ENCODE measurements at places on chromosomes 3 and 15. TPM values are rescaled to one million over a fixed set of nuclear protein-coding genes. Genes with fewer than 3 reads are reported as not detected.

CTXND1 gene
- total RNA-seq, result not detected

HTR3E gene
- total RNA-seq, result not detected

RRP9 gene
- total RNA-seq, result 92.3 TPM

HTD2 gene
- 9.7 TPM for total RNA-seq

ACOX2 gene
- not detected for total RNA-seq

CEP19 gene
- 3.9 TPM for total RNA-seq

CHRFAM7A gene
- total RNA-seq, result not detected

GRM2 gene
- total RNA-seq, result 0.24 TPM

CFAP91 gene
- 0.26 TPM for total RNA-seq

MEIS2 gene
- not detected for total RNA-seq

C3orf80 gene
- 0.07 TPM for total RNA-seq

CPEB1 gene
- not detected for total RNA-seq

OR5K2 gene
- total RNA-seq, result not detected

PP2D1 gene
- total RNA-seq, result not detected

PIF1 gene
- 20.9 TPM for total RNA-seq

ZIC4 gene
- not detected for total RNA-seq

GRCh38 chr3:11719406-11720303, 75.9 kb upstream of the VGLL4 start:
- peak overlapping the region; percentile 93 for H3K4me3 ChIP-seq
- H3K36me3 ChIP-seq, result peaks cover 2% of the 10 kb centered on the region
- peaks cover 29% of the 10 kb centered on the region for H3K27me3 ChIP-seq
- peak; percentile 87 for DNase-seq
- peaks cover 20% of the 10 kb centered on the region for H3K4me1 ChIP-seq

DNA sequence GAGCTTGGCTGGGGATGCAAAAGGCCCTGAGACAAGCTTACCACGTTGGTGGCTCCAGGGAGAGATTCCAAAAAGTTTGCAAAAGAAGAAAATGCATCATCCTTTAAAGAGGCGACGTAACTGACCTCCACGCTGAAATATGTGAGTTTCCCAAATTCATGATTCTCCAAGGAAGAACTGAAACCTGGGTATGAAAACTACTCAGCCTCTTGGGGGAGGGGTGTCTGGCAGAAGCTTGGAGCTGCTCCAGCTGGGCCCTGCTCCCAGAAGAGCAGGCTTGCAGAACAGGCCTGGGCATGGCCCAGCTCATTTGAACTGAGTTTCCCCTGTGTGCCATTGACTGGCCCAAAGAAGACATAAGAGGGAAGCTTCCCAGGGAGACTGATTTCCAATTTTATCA, 20.5 kb downstream of the CPN2 start:
- no peak overlapping the region for H3K4me3 ChIP-seq
- H3K4me1 ChIP-seq, result peaks cover 11% of the 10 kb centered on the region
- H3K36me3 ChIP-seq, result no peaks in the 10 kb centered on the region
- peaks cover 24% of the 10 kb centered on the region for H3K27me3 ChIP-seq
- no peak overlapping the region for H3K27ac ChIP-seq

GRCh38 chr15:93826790-93827189, 404.6 kb upstream of the MCTP2 start:
- H3K36me3 ChIP-seq, result no peaks in the 10 kb centered on the region
- no peaks in the 10 kb centered on the region for H3K27me3 ChIP-seq
- H3K4me3 ChIP-seq, result no peak overlapping the region
- DNase-seq, result no peak

DNA sequence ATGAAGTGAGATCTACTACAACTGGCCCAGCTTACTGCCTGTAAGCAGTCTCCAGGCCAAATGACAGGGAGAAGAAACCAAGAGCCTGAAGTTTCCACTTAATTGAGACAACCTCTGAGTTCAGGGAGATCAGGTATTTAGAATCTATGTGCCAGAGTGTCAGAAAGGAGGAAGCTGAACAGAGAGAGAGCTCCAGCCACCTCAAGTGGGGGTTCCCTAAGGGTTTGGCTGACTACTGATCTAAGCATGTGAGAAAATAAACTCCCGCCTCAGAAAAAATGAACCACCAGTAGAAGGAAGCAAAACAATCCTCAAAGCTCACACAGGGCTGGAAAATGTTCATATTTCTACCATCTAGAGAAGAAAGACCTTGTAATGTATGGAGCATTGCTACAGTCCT, 25.0 kb downstream of the ADAM10 start:
- peak overlapping the region; percentile 27 for H3K27ac ChIP-seq
- no peak for DNase-seq
- no peak overlapping the region for H3K4me3 ChIP-seq
- no peaks in the 10 kb centered on the region for H3K27me3 ChIP-seq

DNA sequence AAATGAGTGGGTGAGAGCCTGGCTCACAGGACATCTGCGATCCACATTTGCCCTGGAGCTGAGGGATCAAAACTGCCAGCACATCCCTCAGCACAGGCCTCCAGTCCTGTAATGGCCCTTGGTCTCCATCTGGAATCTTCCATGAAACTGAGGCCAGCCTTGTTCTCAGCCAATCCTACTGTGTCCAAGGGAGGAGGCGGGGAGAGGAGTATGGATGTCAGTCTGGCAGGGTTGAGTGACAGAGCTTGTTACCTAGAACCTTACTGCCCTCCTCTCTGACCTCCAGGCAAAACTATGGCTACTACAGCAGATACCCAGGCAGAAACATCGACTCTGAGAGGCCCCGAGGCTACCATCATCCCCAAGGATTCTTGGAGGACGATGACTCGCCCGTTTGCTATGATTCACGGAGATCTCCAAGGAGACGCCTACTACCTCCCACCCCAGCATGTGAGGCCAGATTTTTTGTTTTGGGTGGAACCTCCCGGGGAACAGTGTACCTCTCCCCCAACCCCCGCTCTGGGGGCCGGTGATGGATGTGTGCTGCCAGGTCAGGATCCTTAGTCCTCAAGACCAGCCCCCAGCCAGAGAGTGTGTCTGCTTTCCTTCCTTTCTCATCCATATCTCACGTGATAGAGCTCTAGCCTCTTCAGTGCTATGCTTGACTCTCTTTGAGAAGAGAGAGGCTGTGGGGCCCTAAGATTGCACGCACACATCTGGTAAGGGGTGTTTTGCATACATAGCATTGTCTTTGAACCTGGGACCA, 41.3 kb downstream of the CHDH start:
- no peaks in the 10 kb centered on the region for H3K4me1 ChIP-seq
- no peaks in the 10 kb centered on the region for H3K36me3 ChIP-seq
- DNase-seq, result no peak
- H3K27me3 ChIP-seq, result no peaks in the 10 kb centered on the region
- no peak overlapping the region for H3K4me3 ChIP-seq

- H3K4me3 ChIP-seq, result no peak overlapping the region
- DNase-seq, result no peak
- no peaks in the 10 kb centered on the region for H3K36me3 ChIP-seq
- peaks cover 2% of the 10 kb centered on the region for H3K27me3 ChIP-seq
- no peak overlapping the region for H3K27ac ChIP-seq
Measured at GRCh38 chr15:68369931-68370767, 61.8 kb downstream of the ITGA11 start.

DNA sequence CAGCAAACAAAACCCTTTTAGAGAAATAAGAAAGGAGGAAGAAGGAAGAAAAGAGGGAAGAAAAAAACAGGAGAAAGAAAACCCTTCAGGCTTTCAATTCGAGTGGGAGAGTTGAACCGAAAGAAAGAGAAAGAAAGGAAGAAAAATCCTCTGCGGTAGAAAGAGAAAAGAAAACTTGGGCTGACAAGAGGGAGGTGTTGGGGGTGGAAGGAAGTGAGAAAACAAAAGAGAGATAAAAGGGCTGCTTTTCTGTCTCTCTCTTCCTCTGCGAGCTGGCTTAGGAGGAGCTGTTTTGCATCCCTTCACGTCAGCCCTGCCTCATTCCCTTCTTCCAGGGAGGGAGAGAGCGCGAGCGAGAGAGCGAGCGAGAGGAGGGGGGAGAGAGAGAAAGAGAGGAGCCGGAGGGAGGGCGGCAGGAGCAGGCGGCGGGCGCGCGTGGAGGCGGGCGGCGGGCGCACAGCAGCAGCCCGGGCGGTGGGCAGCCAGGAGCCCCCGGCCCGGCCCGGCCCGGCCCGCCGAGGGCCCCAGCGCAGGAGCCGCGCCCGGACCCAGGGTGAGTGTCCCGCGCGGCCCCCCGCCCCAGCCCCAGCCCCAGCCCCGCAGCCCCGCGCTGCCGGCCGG, at the start of gene ZNF710:
ZNF710 (plus strand) TSS at position 263 of the 621 bp plus-strand sequence. CDS start 65,814 bp downstream, outside the sequence.
- peaks cover 9% of the 10 kb centered on the region for H3K27me3 ChIP-seq
- peaks cover 39% of the 10 kb centered on the region for H3K4me1 ChIP-seq
- peak within 1 kb of the TSS; percentile 99 for H3K27ac ChIP-seq
- peaks cover 18% of the 10 kb centered on the region for H3K36me3 ChIP-seq

GRCh38 chr3:156816794-156817645, 9.1 kb upstream of the LEKR1 start:
- H3K36me3 ChIP-seq, result peaks cover 6% of the 10 kb centered on the region
- peaks cover 52% of the 10 kb centered on the region for H3K4me1 ChIP-seq
- DNase-seq, result peak; percentile 97
- H3K27ac ChIP-seq, result peak overlapping the region; percentile 98

- no peaks in the 10 kb centered on the region for H3K4me1 ChIP-seq
- H3K4me3 ChIP-seq, result no peak overlapping the region
- H3K36me3 ChIP-seq, result no peaks in the 10 kb centered on the region
- no peak overlapping the region for H3K27ac ChIP-seq
Measured at GRCh38 chr3:25940935-25941334, 151.0 kb downstream of the OXSM start.

GRCh38 chr3:111971533-111972130, 7.2 kb upstream of the ABHD10 start:
- H3K4me1 ChIP-seq, result peaks cover 7% of the 10 kb centered on the region
- peaks cover 15% of the 10 kb centered on the region for H3K27me3 ChIP-seq
- no peaks in the 10 kb centered on the region for H3K36me3 ChIP-seq
- H3K27ac ChIP-seq, result no peak overlapping the region

- no peak overlapping the region for H3K27ac ChIP-seq
- H3K4me1 ChIP-seq, result peaks cover 10% of the 10 kb centered on the region
- H3K27me3 ChIP-seq, result no peaks in the 10 kb centered on the region
- DNase-seq, result no peak
- no peak overlapping the region for H3K4me3 ChIP-seq
Measured at GRCh38 chr3:150627557-150627956, 24.4 kb downstream of the SELENOT start.

GRCh38 chr3:73086071-73086494, 24.6 kb downstream of the EBLN2 start:
- H3K27me3 ChIP-seq, result peaks cover 7% of the 10 kb centered on the region
- H3K4me1 ChIP-seq, result peaks cover 8% of the 10 kb centered on the region
- peak; percentile 84 for DNase-seq
- no peaks in the 10 kb centered on the region for H3K36me3 ChIP-seq
- H3K4me3 ChIP-seq, result no peak overlapping the region

- no peaks in the 10 kb centered on the region for H3K36me3 ChIP-seq
- no peak overlapping the region for H3K4me3 ChIP-seq
- H3K4me1 ChIP-seq, result no peaks in the 10 kb centered on the region
- H3K27me3 ChIP-seq, result no peaks in the 10 kb centered on the region
- H3K27ac ChIP-seq, result no peak overlapping the region
Measured at GRCh38 chr3:153350420-153350819, 188.4 kb downstream of the RAP2B start.

DNA sequence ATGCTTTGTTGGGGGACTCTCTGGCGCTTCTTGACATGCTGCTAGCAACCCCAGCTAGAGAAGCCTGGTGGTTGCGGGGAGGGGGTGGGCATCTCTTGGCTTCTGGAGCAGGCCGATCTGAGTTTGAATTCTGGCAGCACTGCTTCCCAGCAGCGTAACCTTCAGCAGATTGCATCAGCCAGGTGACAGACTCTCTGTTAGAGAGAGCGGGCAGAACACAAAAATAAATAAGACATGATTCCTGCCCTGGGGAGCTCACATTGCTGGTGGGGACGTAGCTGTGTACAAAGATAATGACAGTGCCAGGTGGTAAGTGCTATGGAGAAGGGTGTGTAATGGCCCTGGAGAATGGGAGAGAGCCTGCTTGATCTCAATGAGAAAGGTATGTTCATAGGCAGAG, 87.4 kb downstream of the THSD4 start:
- no peak overlapping the region for H3K27ac ChIP-seq
- H3K4me1 ChIP-seq, result no peaks in the 10 kb centered on the region
- H3K27me3 ChIP-seq, result no peaks in the 10 kb centered on the region
- H3K4me3 ChIP-seq, result no peak overlapping the region

DNA sequence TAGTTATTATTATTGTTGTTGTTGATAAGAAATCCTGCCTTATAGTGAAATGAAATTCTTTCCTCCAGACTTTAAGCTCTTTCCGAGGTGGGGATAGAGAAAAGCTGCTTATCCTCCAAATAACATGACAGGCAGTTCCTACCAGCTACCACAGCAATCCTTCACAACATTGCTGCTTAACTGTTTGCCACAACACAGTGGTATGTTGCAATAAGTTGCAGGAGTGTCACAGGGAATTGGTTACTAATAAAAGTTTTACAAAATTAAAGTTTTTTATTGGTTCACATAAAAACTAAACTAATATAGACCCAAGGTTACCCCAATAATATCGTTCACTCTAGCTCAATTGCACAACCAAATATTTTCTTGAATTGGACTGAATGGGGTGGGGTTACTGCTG, 57.4 kb upstream of the ICE2 start:
- H3K27ac ChIP-seq, result no peak overlapping the region
- no peak overlapping the region for H3K4me3 ChIP-seq
- DNase-seq, result no peak
- peaks cover 43% of the 10 kb centered on the region for H3K4me1 ChIP-seq
- H3K36me3 ChIP-seq, result peaks cover 11% of the 10 kb centered on the region
- H3K27me3 ChIP-seq, result no peaks in the 10 kb centered on the region

GRCh38 chr3:67389176-67389575, 265.2 kb downstream of the SUCLG2 start:
- H3K36me3 ChIP-seq, result peaks cover 49% of the 10 kb centered on the region
- H3K27ac ChIP-seq, result peak overlapping the region; percentile 5
- no peaks in the 10 kb centered on the region for H3K27me3 ChIP-seq
- no peak overlapping the region for H3K4me3 ChIP-seq

DNA sequence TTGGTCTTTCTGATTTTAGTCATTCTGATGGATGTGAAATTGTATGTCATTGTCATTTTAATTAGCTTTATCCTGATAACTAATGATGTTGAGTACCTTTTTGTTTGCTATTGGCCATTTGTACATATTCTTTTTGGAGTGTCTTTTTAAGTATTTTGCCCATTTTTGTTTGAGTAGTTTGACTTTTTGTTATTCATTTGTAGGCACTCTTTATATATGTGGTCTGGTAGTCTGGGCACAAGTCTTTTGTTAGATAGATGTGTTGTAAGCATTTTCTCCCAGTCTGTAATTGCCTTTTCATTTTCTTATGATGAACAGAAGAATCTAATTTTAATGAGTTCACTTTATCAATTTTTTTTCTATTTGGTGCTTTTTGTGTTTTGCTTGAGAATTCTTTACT, 14.6 kb downstream of the GPR160 start:
- no peak overlapping the region for H3K27ac ChIP-seq
- H3K27me3 ChIP-seq, result no peaks in the 10 kb centered on the region
- no peak overlapping the region for H3K4me3 ChIP-seq
- H3K4me1 ChIP-seq, result peaks cover 19% of the 10 kb centered on the region
- no peak for DNase-seq
- H3K36me3 ChIP-seq, result no peaks in the 10 kb centered on the region

GRCh38 chr15:39595338-39596221, 14.7 kb downstream of the THBS1 start:
- no peak overlapping the region for H3K4me3 ChIP-seq
- H3K4me1 ChIP-seq, result peaks cover 7% of the 10 kb centered on the region
- no peak for DNase-seq
- no peak overlapping the region for H3K27ac ChIP-seq
- peaks cover 12% of the 10 kb centered on the region for H3K27me3 ChIP-seq
- H3K36me3 ChIP-seq, result peaks cover 8% of the 10 kb centered on the region

- peaks cover 16% of the 10 kb centered on the region for H3K27me3 ChIP-seq
- no peak overlapping the region for H3K4me3 ChIP-seq
- DNase-seq, result no peak
- peaks cover 8% of the 10 kb centered on the region for H3K4me1 ChIP-seq
- no peaks in the 10 kb centered on the region for H3K36me3 ChIP-seq
Measured at GRCh38 chr15:38996111-38996631, 431.6 kb upstream of the RASGRP1 start.

- H3K27ac ChIP-seq, result no peak overlapping the region
- no peak overlapping the region for H3K4me3 ChIP-seq
- H3K4me1 ChIP-seq, result no peaks in the 10 kb centered on the region
- DNase-seq, result no peak
- H3K27me3 ChIP-seq, result peaks cover 40% of the 10 kb centered on the region
Measured at GRCh38 chr15:45371546-45371945, 6.8 kb downstream of the GATM start.

Measured in activated CD4-positive, alpha-beta T cell treated with anti-CD3 and anti-CD28 coated beads, Interleukin-2, amount 10 ng/mL, durations not matched to agents 24 days and 14 days (primary cell).